ENCODE measurements at places on chromosomes 5 and 9.

DNA sequence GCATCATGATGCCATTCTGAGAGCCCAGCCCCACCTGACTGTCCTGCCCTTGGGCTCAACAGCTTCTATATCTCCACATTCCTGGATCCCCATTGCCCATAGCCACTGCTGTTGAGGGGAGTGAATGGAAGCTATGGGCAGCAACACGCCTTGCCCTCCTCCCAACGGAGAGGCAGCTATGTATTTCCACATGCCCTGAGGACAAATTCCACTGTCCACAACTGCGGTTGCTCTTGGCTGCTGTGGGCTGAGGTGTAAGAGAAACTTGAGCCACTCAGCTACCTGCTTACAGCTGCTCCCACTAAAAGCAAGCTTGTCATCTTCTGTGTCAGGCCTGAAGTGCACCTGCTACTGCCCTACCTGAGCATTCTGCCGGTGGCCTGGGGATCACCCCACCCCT is 222.9 kb downstream of the PSAT1 start:
- DNase-seq = no peak

GRCh38 chr9:99354104-99354503 is 132.0 kb downstream of the SEC61B start:
- DNase-seq = no peak

DNA sequence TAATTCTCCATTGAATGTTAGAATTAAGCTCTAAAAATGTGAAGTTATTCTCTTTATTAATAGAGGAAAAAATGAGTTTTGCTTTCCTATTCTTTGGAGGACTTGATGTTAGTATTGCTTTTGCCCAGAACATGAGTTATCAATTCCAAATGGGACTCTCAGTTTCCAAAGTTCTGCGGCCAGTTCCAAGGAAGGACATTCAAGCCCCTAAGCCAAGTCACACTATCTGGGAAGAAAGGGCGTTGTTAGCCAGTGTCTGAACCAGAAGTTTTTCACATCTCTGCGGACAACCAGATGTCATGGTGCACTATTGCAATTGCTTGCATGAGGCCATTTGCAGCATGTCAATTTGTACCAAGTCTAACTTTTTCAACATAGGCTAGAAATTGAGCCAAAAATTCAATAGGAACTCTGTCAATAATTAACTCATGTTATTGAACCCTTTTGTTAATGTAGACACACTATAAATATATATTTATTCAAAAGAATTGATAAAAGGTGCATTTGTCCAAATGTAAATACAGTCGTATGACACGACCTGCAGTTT is 183.3 kb upstream of the PIK3R1 start:
- DNase-seq = no peak

GRCh38 chr5:168104350-168104749 is 187.1 kb upstream of the WWC1 start:
- DNase-seq = no peak

DNA sequence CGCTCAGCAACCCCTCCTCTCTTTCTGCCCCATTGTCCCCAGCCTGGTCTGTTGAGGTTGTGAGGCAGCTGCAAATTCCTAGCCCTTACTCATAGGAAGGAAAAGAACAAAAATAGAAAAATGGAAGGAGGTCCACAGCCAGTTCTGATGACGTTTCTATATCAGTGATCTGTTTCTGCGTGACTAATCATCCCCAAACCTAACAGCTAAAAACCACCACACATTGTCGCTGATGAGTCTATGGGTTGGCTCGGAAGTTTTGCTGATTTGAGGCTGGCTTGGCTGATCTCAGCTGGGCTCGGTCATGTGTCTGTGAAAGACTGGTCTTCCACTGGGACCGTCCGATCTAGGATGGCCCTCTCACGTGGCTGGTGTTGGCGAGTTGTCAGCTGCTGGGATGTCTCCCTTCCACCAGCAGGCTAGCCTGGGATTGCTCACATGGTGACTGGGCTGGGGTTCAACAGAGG is 200.6 kb upstream of the ZNF618 start:
- no peak for DNase-seq

GRCh38 chr9:120946259-120946658 is 19.7 kb upstream of the TRAF1 start:
- DNase-seq = no peak

- no peak for DNase-seq
Measured at GRCh38 chr9:74001382-74001781, 495.8 kb upstream of the RORB start.

GRCh38 chr5:149605998-149606724 is 24.9 kb downstream of the ARHGEF37 start:
- no peak for DNase-seq

DNA sequence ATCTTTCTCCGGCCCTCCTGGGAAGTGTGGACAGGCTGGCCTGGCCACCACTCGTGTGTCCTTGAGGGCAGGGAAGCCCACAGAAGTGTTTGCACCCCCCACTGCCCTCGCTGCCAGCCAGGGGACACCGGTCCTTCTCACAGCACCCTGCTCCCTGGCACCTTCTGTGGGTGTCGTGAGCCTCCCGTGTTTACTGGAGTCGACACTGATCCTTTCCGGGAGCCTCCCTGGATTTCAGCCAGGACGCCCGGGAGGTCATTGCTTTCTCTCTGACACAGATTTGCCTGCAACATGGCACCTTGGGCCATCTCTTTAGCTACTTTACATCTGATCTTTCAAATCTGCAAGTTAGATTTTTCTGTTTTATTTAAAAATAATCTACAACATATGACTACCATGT is 120.4 kb upstream of the CACNA1B start:
- DNase-seq = no peak
